ENCODE measurements at places on chromosomes 11 and 22.

- no peak for DNase-seq
Observed at GRCh38 chr22:32542066-32542676, 67.6 kb downstream of the FBXO7 start.

DNA sequence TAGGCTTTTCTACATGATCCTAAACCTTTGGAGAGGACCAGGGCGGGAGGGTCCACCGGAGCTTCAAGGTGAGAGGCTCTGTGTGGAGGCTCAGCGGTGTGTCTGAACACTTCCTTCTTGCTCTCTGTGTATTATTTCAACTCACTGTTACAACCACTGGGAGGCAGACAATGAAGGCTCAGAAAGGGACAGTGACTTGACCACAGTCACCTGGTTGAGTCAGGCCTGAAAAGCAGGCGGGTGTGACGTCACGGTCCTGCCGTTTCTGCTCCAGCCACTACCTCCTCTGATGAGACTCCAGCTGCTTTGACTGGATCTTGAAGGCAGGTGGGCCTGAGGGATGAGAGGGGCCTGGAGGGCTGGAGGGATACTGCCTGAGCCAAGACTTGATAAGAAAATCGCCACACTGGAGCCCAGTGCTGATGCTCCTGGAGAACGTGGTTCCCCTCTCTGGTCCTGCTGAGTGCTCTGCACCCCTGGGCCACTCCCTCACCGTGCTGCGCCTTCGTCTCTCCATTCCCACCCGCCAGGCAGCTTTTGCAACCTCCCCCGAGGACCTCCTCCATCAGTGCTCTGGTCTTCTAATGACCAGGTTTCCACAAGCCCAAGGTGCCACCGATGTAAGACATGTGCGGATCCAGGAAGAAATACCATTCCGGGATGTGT is 27.9 kb downstream of the KCNC1 start:
- DNase-seq = no peak

- no peak for DNase-seq
Observed at GRCh38 chr11:10048350-10048749, 245.7 kb downstream of the SBF2 start.

DNA sequence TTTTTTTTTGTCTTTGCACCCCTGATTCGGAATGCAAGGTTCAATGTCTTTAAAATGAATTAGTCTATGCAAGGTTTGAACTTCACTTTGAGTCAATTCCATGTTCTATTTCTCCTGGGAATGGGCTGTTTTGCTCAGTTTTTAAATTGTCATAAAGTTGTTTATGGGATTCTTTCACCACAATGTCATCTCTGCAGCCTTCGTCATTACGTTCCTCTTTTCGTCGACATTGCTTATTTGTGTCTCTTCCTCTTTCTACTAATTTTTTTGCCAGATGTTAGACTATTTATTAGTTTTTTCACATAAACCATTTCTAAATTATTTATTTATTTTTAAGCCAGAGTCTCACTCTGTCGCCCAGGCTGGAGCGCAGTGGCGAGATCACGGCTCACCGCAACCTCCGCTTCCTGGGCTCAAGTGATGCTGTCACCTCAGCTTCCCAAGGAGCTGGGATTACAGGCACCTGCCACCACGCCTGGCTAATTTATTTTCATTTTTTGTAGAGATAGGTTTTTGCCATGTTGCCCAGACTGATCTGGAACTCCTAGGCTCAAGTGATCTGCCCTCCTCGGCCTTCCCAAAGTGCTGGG is 7.1 kb upstream of the TNNT3 start:
- no peak for DNase-seq

DNA sequence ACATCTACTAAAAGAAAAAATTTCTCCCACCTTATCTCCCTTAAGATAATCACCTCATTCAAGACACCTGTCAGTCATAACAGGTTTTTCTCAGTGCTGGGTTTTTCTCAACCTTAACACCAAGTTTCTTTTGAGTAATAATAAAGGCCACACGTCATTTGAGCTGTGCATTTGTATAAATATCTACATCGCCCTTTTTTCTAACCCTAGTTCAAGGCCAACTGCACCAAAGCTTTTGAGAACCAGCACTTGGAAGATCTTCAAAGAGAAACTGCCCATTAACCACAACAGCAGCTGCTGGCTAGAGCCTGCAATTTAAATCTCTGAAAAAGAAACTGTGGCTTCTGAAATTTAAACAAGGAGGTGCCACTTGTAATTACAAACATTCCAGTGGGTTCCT is 6.9 kb downstream of the CADM1 start:
- DNase-seq = no peak

DNA sequence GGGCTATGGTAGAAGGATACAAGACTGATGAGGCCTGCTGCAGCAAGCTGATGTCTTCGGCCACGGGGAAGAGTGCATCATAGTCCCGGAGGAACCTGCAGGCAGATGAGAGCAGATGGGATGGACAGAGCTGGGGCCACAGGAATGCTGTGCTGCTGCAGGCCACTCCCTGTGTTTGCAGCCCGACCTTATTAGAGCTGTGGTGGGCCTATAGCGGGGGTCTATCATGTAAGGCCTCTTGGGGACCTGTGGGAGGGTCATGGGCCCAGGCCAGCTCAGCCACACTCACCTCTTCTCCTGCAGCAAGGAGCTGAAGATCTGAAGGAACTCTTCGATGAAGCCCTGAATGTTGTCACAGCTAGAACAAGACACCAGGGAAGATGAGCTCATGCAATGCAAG is 31.9 kb downstream of the ASCC2 start:
- DNase-seq = no peak

- no peak for DNase-seq
Observed at GRCh38 chr11:114348200-114349191, 51.8 kb downstream of the C11orf71 start.

DNA sequence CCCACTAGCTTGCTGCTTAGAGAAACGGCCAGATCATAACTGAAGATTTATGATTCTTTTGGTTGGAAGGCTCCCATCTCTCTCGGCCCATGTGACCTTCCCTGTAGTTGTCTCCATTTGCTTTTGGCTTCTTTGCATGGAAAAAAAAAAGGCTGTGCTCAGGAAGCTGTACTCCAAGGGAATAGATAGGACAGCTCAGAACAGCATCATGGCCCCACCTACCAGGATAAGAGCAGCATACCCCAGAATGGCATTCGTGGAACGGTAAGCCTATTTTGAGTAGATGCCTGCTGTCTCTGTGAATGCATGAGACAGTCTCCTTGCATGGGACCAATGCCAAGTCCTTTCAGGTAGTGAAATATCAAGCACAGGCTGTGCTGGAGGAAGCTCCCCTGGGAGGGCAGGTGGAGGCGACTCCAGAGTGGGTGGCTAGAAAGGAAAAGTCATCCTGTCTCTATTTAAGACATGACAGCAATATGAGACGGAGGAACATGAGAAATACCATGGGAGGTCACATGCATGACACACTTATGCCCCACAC is 94.1 kb upstream of the AMOTL1 start:
- DNase-seq = no peak

- DNase-seq = no peak
Observed at GRCh38 chr11:1757861-1758610, 5.7 kb downstream of the CTSD start.

DNA sequence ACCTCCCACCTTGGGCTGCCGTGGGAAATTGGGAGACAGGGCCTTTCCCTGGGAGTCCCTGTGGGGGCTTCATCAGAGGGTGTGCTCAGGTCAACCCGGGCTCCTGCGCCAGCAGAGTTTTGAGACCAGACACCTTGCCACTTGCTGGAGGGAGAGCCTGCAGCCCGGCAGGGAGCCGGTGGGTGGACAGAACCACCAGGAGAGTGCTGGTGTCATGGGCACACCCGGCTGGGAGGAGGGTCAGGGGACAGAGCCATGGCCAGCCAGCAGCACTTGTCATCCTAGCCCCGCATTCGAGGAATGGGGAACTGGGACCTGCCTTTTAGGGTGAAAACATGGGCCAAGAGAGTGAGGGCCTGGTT is 209.3 kb downstream of the TBC1D22A start:
- DNase-seq = no peak

GRCh38 chr11:17923217-17923616 is 89.6 kb downstream of the SERGEF start:
- DNase-seq = no peak

GRCh38 chr11:19772480-19772879 is 59.8 kb downstream of the NAV2 start:
- no peak for DNase-seq

DNA sequence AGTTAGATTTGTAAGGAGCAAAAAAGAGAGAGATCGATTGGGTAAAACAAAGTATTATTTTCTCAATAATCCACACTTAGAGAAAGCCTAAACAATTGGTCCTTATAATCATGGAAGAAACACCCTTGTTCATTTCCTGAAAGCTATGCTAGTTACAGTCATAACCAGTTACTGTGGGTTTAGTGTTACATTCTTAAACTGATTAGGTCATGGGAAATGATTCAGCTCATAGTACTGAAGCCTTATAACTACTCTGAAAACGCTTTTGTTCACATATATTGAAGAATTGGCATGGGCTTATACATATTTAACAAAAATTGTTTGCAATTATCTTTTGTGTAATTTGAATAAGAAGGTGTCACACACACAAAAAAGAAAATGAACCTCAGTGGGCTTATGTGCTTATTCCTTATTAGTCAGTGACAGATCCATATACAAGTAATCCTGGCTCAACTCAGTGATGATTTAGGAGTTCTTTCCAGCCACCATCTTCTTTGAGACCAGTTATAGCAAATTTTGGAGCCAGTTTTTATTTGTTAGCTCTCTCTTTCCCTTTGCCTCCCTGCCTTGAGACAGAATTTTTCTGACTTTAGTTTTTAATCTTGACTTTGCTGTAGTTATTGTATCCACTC is 198.5 kb upstream of the CTSC start:
- DNase-seq = no peak

- no peak for DNase-seq
Observed at GRCh38 chr11:94694309-94695060, 73.7 kb upstream of the AMOTL1 start.

DNA sequence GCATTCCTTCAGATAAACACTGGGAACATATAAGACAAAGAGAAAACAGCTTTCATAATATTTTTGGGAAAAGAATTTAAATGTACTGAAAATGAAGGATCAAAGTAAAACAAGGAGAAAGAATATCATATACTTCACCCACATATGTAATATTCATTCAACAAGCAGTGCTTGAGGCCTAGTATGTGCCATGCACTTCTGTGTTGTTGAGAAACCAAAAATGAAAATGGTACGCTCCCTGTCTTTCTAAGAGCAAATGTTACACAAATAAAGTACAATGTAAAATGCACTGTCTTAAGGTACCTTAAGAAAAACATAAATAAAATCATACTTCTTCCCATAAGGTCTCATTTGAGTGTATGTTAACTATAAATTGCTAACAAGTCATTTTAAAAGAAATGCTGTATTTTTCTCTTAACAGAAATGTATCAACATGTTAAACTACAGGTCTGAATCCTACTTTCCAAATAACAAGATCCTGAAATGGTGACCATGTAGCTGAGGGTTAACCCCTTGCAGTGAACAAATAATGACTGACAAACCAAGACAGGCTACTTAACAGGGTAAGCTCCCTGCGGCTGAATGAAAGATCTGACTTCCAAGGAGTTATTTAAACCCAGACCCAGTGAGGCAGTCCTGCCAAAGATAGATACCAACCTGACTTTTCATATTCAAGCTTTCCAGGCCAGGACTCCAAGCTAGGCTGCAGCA is 377.6 kb downstream of the DCDC1 start:
- no peak for DNase-seq

GRCh38 chr11:73652046-73652730 is 5.8 kb downstream of the PLEKHB1 start:
- DNase-seq = no peak

DNA sequence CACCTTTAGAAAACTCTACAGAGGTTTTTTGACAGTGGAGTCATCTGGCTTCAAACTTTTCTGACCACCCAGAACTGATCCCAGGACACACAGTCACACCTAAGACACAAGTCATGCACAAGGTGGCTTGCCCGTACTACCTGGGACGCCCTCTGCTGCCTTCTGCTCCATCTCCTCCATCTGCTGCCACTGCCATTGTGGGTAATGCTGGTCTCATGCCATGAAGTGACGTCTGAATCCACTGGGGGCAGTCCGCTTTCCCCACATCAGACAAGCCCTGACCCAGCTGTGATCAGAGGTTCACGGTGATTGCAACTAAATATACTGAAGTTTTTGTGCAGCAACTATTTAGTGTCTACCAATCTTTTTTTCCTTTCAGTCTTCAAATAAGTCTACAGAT is 5.4 kb upstream of the NDUFS8 start:
- no peak for DNase-seq

GRCh38 chr11:9118277-9118676 is 26.9 kb upstream of the SCUBE2 start:
- no peak for DNase-seq

GRCh38 chr11:119888119-119888518 is 159.1 kb upstream of the NECTIN1 start:
- no peak for DNase-seq

DNA sequence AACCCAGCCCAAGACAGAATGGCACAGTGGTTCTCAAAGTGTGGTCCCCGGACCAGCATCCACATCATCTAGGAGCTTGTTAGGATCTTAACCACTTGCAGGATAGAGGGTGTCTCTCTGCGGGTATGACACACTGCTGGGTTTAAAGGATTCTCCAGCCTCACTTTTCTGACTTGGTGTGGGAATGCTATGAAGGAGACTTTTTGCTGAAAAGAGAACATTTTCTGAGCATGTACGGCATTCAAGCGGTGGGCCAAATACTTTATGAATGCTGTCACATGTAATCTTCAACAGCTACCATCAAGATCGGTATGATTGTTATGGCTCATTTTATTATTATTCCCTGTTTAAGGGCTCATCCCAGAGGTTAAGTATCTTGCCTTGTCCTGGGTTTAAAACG is 1.8 kb upstream of the CD82 start:
- no peak for DNase-seq

DNA sequence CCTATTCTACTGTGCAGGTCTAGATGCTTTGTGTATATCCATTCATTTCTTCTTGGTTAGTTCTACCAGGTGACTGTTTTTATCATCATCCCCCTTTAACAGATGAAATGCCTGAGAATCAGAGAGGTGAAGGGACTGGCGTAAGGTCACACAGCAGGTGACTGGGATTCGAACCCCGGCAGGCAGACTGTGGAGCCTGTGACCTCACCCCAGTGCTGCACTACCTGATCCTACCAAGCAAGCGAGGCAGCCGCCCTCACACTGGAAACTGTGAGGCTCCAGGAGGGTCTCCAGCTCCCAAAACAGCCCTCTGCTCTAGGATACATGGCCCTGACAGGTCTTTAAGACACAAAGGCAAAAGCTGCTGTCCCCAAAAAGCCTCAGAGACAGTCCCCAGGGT is 91.7 kb downstream of the CHST1 start:
- DNase-seq = no peak

Data from ovary (tissue), 10 donors.